ENCODE measurements at places on chromosomes 2 and 18. TPM values are rescaled to one million over a fixed set of nuclear protein-coding genes. Genes with fewer than 3 reads are reported as not detected.

DNA sequence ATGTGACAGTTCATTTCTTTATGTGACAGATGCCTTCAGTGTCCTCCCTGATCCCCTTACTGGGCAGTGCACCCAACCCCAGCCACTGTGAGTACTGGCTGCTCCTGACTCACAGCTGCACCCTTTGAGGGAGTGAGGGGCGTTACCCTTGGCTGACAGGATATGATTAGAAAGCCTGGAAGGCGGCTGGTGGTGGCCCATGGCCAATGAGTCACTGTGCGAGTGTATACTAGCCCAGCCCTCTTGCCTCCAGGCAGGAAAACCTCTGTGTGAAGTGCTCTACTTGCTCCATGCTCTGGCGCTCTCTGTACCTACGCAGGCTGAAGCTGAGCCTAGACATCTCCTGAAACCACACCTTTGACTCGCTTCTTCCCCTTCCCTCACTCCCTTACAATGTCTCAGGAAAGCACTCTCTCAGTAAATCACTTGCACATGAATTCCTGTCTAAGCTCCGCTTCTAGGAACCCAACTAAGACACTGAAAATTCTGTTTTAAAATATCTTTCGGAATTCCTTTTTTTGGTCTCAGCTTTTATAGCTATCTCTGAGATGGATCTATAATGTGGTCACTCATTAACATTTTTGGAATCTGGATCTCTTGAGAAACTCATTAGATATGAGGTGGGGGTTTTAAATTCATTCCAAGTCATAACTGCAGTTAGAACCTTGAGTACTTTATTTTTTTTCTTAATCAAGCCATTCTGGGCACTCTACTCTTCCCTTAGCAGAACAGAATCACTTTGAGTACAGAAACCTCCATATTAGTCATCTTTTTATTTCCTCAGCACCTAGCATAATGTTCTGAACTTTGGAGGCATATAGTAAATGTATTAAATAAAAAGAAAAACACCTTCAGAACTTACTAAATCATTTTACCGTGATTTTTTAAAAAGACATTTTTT lies 25.3 kb upstream of the STAM2 start:
- no peak overlapping the region for H3K27ac ChIP-seq
- H3K4me3 ChIP-seq: peak overlapping the region; percentile 19
- peak; percentile 87 for DNase-seq
- no peaks in the 10 kb centered on the region for H3K27me3 ChIP-seq
- peaks cover 12% of the 10 kb centered on the region for H3K4me1 ChIP-seq

DNA sequence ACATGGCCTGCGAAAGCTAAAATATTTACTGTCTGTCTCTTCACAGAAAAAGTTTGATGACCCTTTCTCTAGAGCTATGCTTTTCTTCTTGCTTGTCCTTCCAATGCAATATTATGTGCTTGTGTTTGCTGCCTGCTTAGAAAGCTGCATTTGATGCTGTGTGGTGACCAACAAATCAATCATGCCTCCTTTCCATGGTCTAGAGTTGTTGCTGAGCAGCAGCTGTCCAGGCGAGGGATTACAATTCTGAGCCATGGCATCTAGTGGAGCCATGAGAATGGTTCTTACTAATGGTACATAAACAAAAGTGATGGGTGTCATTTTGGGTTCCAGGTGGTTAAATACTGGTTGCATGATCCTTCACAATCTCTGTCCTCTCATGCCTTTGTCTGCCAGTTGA lies 1142.1 kb downstream of the DPP10 start:
- H3K27ac ChIP-seq: no peak overlapping the region
- H3K27me3 ChIP-seq: no peaks in the 10 kb centered on the region
- H3K4me3 ChIP-seq: no peak overlapping the region

DNA sequence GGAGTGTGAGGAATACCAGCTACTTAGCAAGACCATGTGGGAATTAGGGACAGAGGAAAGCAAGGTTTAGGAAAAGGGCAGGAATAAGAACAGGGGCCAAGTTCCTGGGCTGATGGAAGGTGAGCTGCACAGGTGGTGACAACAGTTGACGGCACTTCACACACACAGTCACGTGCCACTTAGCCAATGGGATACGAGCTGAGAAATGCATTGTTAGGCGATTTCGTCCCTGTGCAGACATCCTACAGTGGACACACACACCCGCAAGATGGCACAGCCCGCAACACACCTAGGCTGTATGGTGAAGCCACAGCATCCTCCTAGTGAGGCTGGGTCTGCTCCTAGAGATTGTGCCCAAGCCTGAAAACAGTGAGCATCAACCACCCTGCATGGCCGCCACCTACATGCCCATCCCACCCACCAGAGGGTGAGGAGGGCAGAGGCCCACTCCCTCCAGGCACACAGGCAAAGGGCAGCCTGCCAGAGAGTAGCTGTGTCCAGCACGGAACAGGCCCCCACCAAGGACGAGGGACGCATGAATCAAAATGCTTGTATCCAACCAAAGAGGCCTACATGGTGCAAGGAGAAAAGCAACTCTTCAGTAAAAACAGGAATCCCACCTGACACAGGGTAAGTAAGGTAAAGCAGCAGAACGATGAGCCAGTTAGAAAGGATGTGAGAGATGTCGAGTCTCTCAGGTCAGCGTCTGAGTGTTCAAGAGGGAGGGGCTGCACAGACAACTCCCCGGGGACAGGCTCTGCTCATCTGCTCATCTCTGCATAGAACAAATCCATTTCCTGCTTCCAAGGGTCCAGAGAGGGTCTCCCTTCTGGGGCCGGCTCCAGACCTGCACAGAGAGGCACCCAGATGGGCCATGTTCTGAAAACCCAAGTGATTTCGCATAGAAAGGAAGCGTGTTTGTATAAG lies 51.3 kb downstream of the ZNF516 start:
- no peak for DNase-seq
- no peaks in the 10 kb centered on the region for H3K27me3 ChIP-seq
- no peak overlapping the region for H3K4me3 ChIP-seq

The AKAIN1 gene
- total RNA-seq: not detected

The ZNF638 gene
- 162 TPM for total RNA-seq

DNA sequence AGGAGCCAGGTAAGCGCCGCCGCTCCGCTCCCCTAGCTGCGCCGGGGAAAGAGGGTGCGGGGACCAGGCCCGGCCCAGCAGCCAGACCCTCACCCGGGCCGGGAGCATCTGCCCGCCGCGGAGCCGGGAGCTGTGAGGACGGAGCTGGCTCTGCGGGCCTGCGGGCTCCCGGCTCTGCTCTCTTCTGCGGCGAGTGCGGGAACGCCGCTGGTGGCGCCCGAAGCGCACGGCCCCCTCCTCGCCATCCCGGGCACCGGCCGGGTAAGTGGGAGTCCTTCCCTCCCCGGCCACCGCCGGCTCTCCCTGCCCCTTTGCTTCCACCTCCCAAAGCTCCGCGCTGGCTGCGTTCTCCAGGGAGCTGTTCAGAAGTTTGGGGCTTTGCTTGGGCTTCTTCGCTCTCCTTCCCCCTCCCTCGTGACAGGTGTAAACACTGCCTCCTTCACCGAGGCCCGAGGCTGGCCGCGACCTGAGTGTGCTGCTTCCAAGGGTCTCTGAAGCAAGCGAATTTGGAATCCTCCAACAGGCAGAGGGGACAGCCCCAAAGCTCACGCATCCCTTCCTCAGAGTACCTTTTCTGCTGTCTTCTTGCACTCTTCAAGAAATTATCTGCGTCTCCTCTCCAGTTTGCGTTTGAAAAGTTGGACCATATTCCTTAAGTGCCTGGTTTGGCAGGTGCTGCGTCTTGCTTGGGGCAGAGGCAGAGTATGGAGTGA lies 632 bp downstream of the AFTPH start:
- peaks cover 3% of the 10 kb centered on the region for H3K4me1 ChIP-seq
- H3K4me3 ChIP-seq: peak overlapping the region; percentile 95
- H3K27me3 ChIP-seq: no peaks in the 10 kb centered on the region
- peak overlapping the region; percentile 86 for H3K27ac ChIP-seq
- no peaks in the 10 kb centered on the region for H3K36me3 ChIP-seq

DNA sequence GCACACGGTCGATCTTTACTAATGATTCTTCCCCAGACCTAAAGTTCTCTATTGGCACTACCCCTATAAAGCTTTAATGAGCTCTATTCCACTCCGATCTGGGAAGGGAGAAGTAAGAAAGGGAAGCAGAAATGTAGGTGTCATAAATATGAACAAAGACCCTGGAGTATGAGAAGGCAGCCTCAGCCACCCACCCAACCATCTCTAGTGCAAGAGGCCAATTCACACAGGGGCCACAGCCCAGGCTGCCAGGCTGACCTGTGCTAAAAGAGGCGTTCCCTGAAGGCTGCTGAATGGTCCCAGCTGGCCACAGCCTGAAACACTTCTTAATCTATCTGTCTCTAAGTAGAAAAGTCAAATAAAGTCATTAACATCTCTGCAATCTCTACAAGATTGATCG lies 60.1 kb upstream of the ACTR3 start:
- no peak for DNase-seq
- no peaks in the 10 kb centered on the region for H3K36me3 ChIP-seq

The SCYGR1 gene
- total RNA-seq: not detected

DNA sequence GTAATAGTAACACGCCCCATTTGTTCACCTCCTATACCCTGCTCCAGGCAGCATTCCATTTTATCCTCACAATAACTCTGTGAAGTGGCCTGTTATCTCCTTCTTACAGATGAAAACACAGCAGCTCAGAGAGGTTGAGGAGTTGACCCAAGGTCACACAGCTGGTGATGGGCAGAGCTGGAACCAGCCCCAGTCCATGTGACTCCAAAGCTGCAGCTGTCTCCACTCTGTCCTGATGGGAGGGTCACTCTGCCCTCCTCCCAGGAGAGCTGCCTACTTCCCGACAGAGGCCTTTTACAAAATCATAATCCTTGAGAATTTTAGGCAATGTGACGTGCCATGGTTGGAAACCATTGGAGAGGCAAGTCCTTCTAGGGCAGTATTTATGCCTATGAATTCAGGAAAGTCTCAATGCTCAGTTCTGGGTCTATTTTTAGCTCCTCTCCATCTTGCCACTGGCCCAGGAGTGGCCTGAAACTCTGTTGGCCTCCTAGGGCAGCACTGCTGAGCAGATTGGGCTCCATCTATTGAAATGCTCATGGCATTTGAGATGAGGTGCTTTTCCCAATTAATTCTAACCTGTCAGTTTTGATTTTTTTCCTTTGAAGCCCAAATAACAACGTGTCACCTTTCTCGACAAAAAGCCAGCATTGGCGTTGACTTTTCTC lies 162.0 kb upstream of the MSH6 start:
- H3K27ac ChIP-seq: no peak overlapping the region
- H3K27me3 ChIP-seq: no peaks in the 10 kb centered on the region
- H3K36me3 ChIP-seq: no peaks in the 10 kb centered on the region
- DNase-seq: no peak
- no peak overlapping the region for H3K4me3 ChIP-seq
- H3K4me1 ChIP-seq: no peaks in the 10 kb centered on the region

DNA sequence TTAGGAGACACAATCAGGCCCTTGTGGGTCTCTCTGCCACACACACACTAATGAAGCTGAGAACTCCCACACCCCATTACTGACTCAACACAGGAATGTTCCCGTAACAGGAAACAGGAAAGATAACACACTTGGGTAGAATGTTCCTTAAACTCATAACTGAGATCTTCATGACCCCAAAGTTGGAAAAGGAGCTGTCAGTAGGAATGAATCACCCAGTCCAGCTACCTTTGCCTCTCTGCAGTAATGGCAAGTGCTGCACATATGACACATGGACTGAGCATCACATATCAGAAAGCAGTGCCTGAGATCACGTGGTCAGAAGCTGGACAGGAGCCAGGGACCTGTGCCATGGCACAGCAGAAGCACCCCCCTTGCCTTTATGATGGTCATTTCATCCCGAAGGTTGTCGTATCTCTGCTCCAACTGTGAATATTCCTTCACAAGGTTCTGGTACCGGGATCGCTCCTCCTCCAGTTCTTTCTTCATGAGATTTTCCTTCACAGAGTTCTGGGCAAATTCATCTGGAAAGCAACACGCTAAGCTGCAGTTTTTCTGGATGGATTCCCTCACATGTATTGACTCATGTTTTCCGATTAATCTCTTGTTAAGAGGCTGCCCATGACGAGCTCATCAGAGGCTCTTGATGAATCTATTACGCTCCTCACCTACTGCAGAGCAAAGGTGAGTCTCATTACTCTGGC lies 65.4 kb upstream of the ACAA2 start:
- no peak for DNase-seq
- no peaks in the 10 kb centered on the region for H3K27me3 ChIP-seq
- H3K4me1 ChIP-seq: no peaks in the 10 kb centered on the region
- H3K27ac ChIP-seq: no peak overlapping the region
- no peaks in the 10 kb centered on the region for H3K36me3 ChIP-seq

The HRH4 gene
- not detected for total RNA-seq

DNA sequence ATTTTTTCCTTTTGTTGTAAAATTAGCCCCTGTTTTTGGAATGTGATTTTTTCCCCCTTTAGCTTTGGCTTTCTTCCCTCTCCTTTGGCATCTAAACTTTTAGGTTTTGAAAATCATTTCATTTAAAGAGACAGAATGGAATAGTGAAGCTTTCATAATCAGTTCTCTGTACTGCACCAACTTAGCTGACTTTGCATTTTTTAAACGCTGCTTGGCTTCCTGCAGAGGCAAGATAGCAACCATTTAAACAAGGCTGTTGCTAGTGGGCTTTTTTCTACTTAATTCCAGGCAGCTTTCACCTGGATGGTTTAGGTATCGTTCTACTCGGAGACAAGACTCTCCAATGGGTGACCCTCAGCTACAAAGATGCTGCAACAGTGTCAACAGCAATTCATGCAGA lies 267.9 kb upstream of the PKDCC start:
- no peaks in the 10 kb centered on the region for H3K27me3 ChIP-seq
- H3K4me1 ChIP-seq: peaks cover 11% of the 10 kb centered on the region
- H3K4me3 ChIP-seq: no peak overlapping the region

GRCh38 chr2:31013301-31013700 lies 124.9 kb downstream of the GALNT14 start:
- no peaks in the 10 kb centered on the region for H3K27me3 ChIP-seq
- DNase-seq: no peak
- no peak overlapping the region for H3K27ac ChIP-seq
- no peaks in the 10 kb centered on the region for H3K4me1 ChIP-seq
- no peak overlapping the region for H3K4me3 ChIP-seq
- H3K36me3 ChIP-seq: no peaks in the 10 kb centered on the region

The GAREM1 gene
- total RNA-seq: 15.4 TPM

DNA sequence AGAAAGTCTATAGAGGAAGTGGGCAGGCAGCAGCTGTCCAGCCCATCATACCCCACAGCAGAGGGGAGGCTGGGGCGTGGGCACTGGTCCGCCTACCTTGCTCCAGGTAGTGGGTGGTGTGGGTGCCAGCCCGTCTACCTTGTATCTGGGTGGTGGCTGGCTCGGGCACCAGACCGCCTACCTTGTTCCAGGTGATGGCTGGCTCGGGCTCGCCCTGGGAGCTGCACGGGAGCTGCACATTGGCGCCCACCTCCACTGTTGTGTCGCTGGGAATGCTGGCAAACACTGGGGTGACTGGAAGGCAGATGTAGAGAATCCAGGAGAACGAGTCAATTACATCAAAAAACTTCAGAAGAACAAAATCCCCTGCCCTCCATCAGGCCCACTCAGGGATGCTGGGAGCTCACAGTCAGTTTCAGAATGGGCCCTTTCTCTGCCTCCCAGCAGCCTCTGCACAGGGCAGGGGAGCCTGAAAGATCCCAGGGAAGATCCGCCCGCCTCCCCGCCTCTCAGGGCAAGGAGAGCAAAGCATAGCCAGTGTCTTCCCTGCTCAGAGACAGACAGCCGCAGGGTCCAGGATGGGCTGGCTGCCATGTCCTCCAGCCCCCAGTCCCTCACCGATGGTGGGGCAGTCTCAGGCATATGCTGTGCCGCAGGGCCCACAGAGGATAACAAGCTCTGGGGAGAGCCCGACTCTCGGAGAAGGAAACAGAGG lies 82.3 kb downstream of the PXDN start:
- no peaks in the 10 kb centered on the region for H3K4me1 ChIP-seq
- no peaks in the 10 kb centered on the region for H3K27me3 ChIP-seq
- DNase-seq: peak; percentile 0
